ENCODE measurements at places on chromosomes 3 and 15. TPM values are rescaled to one million over a fixed set of nuclear protein-coding genes. Genes with fewer than 3 reads are reported as not detected.

The GNAT1 gene
- not detected for total RNA-seq

The TMEM207 gene
- not detected for total RNA-seq

The BTD gene
- 12.0 TPM for total RNA-seq

The LPP gene
- 24.3 TPM for total RNA-seq

The C2CD4B gene
- total RNA-seq: 4.8 TPM

The CLCN2 gene
- 3.5 TPM for total RNA-seq

The EOMES gene
- total RNA-seq: 0.18 TPM

The HMG20A gene
- 30.5 TPM for total RNA-seq

The ECT2 gene
- total RNA-seq: 13.4 TPM

The MRPS25 gene
- 30.2 TPM for total RNA-seq

The HGD gene
- 0.09 TPM for total RNA-seq

The CYP8B1 gene
- total RNA-seq: not detected

The LRRIQ4 gene
- 0.09 TPM for total RNA-seq

Data from muscle of leg (tissue), 16 donors.